ENCODE measurements at places on chromosomes 5 and 9.

- H3K36me3 ChIP-seq = no peaks in the 10 kb centered on the region
- no peaks in the 10 kb centered on the region for H3K4me1 ChIP-seq
Measured at GRCh38 chr9:133889584-133890301, 102.4 kb downstream of the VAV2 start.

GRCh38 chr9:133837627-133838597, 99.8 kb upstream of the SARDH start:
- no peaks in the 10 kb centered on the region for H3K4me1 ChIP-seq
- no peaks in the 10 kb centered on the region for H3K27me3 ChIP-seq
- H3K4me3 ChIP-seq = no peak overlapping the region
- DNase-seq = no peak
- H3K36me3 ChIP-seq = no peaks in the 10 kb centered on the region
- H3K27ac ChIP-seq = no peak overlapping the region

DNA sequence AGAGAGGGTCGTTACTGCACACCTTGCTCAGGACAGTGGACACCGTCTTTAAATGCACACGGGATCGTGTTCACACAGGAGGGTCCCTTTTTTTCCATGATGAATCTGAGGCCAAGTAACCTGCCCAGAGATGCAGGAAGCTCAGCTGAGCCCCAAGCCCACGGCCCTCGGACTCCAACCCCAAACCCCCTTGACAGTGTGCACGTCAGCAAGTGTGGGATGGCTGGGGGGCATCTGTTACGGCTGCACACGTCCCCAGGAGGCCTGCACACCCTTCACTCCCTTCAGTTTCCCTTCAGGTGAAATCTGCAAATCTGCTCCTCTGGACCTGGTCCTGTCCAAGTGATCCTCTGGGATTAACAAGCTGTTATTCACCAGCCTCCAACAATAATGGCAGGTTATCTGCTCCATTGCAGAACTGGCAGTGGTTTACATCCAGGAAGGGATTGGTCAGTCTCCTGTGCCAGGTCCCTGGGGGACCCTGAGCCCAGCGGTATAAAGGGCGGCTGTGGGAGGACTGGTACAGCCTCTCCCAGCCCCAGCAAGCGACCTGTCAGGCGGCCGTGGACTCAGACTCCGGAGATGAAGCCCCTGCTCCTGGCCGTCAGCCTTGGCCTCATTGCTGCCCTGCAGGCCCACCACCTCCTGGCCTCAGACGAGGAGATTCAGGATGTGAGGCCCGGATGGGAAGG, at the start of gene LCN1:
LCN1 (plus strand) TSS at position 525 of the 692 bp plus-strand sequence; CDS start at position 583, 58 bp downstream.
- no peak within 1 kb of the TSS for H3K4me3 ChIP-seq
- no peaks in the 10 kb centered on the region for H3K27me3 ChIP-seq
- H3K27ac ChIP-seq = no peak within 1 kb of the TSS
- H3K36me3 ChIP-seq = no peaks in the 10 kb centered on the region
- no peaks in the 10 kb centered on the region for H3K4me1 ChIP-seq
- no peak for DNase-seq

- H3K36me3 ChIP-seq = no peaks in the 10 kb centered on the region
- no peak overlapping the region for H3K27ac ChIP-seq
- H3K27me3 ChIP-seq = no peaks in the 10 kb centered on the region
- H3K4me3 ChIP-seq = no peak overlapping the region
- no peak for DNase-seq
Measured at GRCh38 chr5:124960266-124960665, 213.8 kb upstream of the ZNF608 start.

All from Karpas-422 (cell line).